ENCODE measurements at places on chromosomes 7 and 10. TPM values are rescaled to one million over a fixed set of nuclear protein-coding genes. Genes with fewer than 3 reads are reported as not detected.

SPDYE8 gene
- not detected for polyA plus RNA-seq

MRC1 gene
- 39.4 TPM for polyA plus RNA-seq

SUN3 gene
- 0.18 TPM for polyA plus RNA-seq

EBLN1 gene
- polyA plus RNA-seq, result not detected

ZNF853 gene
- 2.3 TPM for polyA plus RNA-seq

KCNMA1 gene
- 6.5 TPM for polyA plus RNA-seq

WDR91 gene
- 15.1 TPM for polyA plus RNA-seq

PON3 gene
- 28.0 TPM for polyA plus RNA-seq

TAS2R5 gene
- 0.55 TPM for polyA plus RNA-seq

MIOS gene
- 18.5 TPM for polyA plus RNA-seq

All from lung (tissue), 17 donors.